ENCODE measurements at places on chromosomes 12 and 14.

DNA sequence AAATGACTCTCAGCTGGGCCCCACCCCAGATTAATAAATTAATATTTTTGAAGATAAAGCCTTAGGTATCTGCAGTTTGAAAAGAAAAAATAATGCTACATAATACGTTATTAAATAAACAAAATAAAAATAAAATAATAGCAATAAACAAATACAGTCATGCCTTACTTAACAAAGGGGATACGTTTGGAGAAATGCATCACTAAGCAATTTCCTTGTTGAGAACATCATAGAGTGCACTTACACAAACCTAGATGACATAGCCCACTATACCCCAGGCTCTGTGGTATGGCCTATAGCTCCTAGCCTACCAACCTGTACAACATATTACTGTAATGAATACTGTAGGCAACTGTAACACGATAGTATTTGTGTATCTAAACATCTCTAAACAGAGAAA lies 7.1 kb upstream of the EGLN3 start:
- DNase-seq, result no peak

- no peak for DNase-seq
These were observed 924.1 kb upstream of the TMEM132C start for GRCh38 chr12:127342861-127343260.

DNA sequence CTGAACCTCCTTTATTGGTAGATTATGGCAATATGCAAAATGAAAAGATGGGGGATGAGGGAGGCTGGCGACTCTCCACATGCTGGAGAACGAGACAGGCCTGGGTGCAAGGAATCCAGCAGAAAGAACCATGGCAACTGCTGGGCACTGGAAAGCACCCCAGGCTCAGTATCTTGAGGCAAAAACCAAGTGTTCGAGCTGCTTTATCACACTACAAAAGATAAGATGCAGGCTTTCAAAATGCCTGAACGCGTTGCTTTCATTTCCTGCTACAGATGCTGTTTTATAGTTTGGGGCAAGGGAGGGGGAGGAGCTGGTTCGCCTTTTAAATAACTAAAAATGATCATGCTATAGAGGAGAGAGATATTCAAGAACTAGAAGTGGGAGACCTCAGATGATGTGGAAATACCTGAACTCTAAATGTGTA lies 38.9 kb downstream of the NIN start:
- no peak for DNase-seq

DNA sequence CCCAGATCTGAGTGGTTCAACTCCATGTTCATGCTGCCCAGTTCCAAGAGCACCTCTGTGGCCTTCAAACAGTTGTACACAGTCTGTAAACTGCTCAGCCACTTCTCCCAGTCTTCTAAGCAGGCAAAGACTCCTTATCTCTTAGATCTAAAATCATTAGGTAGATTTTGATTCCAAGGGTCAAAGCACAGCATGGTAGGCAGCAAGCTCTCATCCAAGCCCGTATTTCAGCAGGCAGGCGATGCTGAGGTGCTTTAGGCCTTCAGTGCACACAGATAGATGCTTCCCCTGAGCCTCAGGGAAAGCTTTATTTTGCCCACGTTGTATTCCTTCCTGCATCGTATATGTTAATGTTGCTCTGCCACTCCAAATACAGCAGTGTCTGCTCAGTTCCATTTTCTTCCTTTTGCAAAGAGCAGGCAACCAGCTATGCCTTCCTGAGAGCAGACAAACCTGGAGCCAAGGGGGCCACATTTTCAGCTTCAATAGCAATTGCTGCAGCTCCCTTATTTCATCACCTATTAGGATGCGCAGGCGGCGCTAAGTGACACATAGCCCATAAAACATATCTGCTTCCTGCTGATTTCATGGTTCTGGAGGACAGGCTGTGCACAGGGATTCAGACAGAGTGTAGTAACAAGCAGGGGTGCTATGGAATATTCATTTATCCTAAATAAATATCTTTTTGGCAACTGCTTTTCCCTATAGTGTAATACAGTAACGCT lies 67.5 kb downstream of the ETV6 start:
- no peak for DNase-seq

GRCh38 chr12:108634341-108634751 lies 652 bp upstream of the SELPLG start:
- peak; percentile 89 for DNase-seq

GRCh38 chr12:96033549-96034389 lies 1.6 kb downstream of the LTA4H start:
- no peak for DNase-seq

DNA sequence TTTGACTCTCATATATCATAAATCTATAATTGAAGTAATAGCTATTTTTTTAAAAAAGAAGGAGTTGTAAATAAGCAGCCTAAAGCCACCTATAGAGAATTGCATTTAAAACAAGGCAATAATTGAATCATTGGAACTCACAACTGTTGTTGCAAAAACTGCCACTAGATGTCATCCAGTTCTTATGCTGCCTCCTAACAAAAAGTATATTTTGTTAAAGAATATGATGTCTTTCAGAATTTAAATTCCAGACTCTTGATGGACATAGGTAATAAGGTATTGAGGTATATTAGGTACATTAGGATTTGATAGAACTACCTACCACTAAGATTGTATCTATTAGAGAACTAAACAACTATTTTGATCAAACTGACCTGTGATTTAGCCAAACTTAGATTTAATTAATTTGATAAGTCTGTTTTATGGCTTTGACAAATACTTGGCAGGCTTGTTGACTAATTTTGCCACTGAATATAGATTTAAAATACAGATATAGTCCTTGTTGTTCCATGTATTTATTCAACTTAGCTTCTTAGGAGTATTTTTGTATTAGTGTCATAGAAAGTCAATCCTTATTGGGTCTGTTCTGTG lies 401.4 kb downstream of the RPL10L start:
- no peak for DNase-seq

- no peak for DNase-seq
These were observed 300.5 kb downstream of the PRKD1 start for GRCh38 chr14:29627137-29627536.

DNA sequence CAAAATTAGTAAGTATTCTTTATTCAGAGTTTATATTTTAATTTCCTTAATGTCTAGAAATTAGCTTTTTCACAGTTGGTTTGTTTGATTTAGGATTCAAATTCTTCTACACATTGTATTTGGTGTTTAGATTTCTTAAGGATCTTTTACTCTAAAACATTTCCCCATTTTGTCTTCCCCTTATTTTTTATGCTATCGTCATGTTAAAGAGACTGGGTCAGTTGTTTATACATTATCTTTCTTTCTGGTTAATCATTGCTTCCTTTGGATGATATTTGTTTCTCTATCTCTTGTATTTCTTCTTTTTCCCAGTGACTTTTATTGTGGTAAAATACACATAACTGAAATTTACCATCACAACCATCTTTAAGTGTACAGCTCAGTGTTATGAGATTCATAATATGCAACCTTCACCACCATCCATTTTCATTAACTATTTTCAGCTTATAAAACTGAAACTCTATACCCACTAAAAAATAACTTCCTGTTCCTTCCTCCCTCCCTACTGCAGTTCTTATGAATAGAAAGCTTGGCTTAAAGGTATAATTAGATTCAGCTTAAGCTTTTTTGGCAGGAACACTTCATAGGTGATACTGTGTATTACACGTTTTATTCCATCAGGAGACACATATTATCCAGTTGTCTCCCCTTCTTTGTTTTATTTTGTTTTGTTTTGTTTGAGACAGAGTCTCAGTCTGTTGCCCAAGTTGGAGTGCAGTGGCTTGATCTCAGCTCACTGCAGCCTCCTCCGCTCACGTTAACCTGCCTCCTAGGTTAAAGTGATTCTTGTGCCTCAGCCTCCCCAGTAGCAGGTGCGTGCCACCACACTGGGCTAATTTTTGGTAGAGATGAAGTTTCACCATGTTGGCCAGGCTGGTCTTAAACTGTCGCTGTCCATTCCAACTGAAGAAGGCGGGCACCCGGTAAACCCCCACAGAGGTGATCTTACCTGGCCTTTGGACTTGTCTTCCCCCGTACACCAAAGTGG lies 45.0 kb downstream of the NOPCHAP1 start:
- no peak for DNase-seq

- no peak for DNase-seq
These were observed 886.3 kb upstream of the SEL1L start for GRCh38 chr14:82419933-82420332.

DNA sequence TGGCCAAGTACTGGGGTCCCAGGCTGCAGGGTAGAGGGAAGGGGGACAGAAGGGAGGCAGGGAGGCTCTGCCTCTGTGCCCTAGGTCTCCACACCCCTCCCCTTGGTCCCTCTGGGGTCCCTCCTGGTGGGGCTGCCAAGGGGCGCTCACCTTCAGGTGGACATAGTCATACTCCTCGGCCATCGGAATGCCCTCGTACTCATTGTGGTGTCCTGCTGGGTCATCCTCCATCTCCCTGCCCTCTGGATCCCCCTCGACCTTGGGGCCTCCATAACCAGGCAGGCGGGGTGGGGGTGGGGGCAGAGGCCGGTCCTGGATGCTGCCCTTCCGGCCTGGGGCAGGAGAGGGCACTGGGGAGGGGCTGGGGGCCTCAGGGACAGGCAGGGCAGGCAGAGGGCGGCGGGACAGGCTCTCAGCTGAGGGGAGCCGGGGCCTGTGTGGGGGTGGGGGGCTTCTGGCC lies 5.8 kb downstream of the EFS start:
- DNase-seq, result no peak

- DNase-seq, result peak; percentile 52
These were observed 2.3 kb downstream of the SPATS2 start for GRCh38 chr12:49369411-49370145.

DNA sequence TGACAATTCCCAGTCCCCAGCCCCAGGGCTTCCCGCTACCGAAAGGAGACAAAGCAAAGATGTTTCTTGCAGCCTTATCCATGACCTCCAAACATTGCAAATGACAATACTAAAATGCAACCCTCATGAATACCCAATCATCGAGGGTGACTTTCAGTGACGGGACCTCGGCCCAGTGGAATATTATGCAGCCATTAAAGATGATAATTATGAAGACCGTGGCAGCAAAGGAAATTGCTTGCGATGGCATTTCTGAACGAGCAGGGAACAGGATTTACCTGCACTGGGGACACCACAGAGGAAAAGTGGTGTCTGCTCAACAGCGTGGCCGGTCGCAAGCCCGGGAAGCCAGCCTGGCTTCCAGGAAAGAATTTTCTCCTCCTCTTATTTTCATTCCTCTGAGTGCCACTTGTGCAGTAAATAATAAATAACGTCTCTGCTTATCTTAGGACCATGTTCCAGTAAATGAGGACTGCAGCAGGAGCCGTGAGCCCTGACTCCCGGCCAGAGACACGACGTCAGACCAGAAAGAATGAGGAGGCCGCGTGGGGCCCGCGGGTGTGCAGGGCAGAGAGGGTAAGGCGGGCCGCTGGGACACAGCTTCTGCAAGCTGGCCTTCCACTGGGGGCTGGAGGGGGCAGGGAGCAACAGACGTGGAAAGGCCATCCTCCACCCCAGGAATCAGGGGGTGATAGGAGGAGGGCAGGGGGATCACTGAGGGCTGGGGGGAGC lies 6.6 kb downstream of the C14orf180 start:
- no peak for DNase-seq

DNA sequence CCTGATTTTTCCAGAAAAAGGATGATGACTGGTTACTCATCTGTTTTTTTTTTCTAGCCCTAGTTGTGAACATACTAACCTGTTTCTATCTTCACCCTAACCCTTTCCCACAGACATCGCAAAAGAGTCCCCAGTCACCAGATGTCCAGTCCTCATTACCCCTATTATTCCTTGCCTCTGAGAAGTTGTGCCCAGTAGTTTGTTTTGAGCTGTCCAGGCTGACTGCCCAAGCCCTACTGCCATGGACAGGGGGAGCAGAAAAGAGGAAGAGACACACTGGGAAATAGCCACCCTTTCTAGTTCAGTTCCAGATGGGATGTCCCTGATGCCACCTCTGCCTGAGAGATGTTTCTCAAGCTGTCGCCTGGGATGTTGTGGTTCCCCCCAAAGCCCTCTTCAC lies 13.8 kb upstream of the CELA1 start:
- no peak for DNase-seq

DNA sequence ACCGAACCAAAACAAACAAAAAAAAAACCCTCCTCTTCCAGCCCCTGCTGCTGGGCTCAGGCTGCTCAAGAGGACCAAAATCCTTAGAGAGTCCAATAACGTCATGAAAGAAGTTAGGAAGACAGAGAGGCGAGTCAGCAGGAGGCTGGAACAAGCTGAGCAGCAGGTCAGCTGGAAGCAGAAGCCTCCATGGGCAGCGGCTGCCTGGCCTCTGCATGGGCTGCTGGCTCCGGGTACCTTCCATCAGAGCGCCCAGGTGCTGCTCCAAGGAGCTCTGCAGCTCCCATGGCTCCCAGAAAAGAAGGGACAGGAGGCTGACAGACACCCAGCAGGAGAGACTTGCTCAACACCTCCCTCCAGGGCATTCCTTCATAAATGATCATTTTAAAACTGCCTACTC lies 3.2 kb upstream of the KRT2 start:
- no peak for DNase-seq

DNA sequence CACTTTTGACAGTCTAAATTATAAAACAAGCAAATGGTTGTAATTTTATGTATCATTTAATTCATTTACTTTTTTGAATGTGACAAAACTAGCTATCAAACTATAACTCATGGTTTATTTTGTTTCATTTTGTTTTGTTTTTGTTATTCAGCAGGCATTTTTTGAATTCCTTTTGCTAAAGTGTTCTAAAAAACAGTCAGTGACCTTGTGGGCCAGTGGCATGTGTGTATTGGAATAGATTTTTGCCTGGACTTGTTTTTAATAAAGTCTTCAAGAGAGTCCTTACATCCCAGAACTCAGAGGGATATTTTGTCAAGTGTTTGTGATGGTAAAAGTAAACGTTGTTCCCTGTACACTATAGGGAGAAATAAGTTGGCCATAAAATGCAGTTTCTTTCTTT lies 369.7 kb upstream of the SYT1 start:
- DNase-seq, result no peak

- DNase-seq, result no peak
These were observed 18.7 kb upstream of the MLEC start for GRCh38 chr12:120668091-120668867.

- no peak for DNase-seq
These were observed 22.6 kb upstream of the SNRPF start for GRCh38 chr12:95836185-95836609.

GRCh38 chr12:20695232-20695631 lies at the start of gene SLCO1C1:
TSS of gene SLCO1C1 (plus strand) at chr12:20695332. CDS start at chr12:20699577, 4,245 bp downstream.
- no peak for DNase-seq

- no peak for DNase-seq
These were observed 9.3 kb downstream of the SYNE3 start for GRCh38 chr14:95507174-95507573.

GRCh38 chr14:54348923-54349620 lies 47.7 kb upstream of the CDKN3 start:
- DNase-seq, result no peak

GRCh38 chr12:12983420-12984035 lies 16.5 kb downstream of the HEBP1 start:
- DNase-seq, result no peak

DNA sequence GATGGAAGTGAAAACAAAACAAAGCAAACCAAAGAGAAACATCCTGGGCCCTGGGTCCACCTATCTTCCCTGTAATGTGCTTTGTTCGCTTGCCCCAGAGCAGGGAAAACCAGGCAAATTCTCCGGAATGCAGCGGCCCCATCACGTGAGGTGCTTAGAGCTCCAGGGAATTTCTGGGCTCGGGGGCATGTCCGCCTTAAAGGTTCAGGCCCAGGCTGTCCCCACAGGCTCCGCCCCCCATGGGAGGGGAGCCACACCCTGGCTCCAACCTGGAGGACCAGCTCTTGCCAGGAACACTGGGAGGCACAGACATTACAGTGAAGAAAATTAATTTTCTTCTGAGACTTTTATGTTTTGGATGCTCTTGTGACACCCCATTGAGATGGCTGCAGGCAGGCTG lies 69.9 kb downstream of the RBM19 start:
- no peak for DNase-seq

Data from NCI-H187 (cell line).